Stimulated activated CD4-positive, alpha-beta T cell treated with anti-CD3 and anti-CD28 coated beads, Interleukin-15, amount 100 ng/mL, for 48 hours (primary cell): ENCODE measurements at places on chromosomes 4 and X.

DNA sequence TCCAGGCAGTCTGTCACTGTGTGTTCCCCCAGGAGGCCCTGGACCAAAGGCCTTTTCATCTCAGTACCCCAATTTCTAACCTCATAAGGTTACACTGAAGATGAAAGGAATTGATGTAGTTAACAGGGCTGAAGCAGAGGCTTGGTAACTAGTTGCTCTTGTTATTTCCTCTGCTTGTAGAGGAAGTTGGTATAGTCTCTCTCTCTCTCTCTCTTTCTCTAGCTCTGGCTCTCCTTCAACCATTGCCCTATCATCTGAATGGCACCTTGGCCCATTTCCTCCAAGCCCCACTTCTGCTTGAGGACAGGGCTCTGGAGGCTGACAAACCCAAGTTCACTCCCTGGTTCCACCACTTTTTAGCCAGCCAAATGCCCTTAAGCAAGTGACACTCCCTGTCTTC is 96.1 kb downstream of the MAMLD1 start:
- no peak for DNase-seq

DNA sequence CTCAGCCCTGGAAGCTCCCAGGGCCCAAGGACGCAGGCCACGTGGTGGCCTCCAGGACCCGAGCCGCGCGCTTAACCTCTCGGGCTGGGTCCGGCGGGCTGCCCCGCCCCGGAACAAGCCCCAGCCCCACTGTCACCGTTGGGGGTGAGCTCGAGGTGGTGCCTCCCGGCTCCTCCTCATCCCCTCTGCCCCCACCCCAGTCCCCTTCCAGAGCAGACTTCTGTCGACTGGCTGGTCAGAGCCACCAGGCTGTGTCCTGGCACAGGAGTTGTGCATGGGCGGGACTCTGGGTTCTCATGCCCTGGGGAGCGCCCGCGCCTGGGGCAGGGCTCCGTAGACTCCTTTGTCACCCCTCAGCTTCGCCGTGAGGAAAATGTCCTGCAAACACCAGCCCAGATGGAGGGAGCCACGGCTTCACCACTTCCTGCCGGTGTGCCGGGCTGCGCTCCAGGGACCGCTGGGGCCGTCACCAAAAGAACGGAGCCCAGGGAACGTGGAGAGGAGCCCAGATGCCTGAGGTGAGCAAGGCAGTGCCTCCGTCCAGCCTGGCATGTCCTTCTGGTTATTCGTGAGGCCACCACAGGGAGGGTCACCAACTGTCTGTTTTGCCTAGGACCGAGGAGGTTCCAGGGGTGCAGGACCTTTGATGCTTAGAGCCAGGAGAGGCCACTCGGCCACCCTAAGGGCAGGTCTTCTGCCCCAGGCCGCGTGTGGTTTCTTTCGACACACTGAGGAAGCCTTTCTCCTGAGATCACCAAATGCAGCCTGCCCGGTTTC is 7.1 kb upstream of the RGS12 start:
- no peak for DNase-seq

GRCh38 chr4:92399032-92399431 is 95.3 kb downstream of the GRID2 start:
- no peak for DNase-seq

DNA sequence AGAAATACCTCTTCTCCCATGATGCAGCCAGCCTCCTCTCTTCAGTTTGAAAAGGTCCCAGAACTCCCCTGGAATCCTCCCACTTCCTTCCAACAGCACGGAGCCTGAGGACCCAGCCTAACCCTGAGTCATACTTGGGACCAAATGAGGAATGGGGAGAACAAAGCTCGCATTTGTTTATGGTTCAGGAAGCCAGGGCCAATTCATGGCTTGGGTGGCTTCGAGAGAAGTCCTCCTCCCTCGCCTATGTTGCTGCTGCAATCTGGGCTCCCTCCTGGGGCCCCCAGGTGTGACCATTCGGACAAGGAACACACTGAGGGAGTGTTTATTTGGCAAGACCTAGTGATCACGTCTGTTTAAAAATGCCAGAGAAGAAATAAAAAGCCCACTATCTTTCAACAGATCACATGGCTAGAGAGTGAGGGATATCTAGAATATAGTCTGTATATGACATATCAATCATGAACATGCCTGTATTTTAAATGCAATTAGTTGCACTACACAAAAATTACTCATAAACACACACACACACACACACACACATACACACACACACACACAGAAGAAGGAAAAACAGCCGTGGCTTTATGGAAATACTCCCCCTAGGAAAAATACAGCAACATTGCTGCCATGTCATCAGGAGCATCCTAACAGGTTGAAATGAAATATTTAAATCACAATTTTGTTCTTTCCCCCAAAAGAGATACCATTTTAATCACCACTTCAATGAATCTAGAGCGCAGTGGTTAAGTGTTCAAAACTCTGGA is 155.7 kb upstream of the MAP3K15 start:
- DNase-seq: no peak

- DNase-seq: no peak
Observed at GRCh38 chrX:55787063-55787462, 69.5 kb downstream of the RRAGB start.

DNA sequence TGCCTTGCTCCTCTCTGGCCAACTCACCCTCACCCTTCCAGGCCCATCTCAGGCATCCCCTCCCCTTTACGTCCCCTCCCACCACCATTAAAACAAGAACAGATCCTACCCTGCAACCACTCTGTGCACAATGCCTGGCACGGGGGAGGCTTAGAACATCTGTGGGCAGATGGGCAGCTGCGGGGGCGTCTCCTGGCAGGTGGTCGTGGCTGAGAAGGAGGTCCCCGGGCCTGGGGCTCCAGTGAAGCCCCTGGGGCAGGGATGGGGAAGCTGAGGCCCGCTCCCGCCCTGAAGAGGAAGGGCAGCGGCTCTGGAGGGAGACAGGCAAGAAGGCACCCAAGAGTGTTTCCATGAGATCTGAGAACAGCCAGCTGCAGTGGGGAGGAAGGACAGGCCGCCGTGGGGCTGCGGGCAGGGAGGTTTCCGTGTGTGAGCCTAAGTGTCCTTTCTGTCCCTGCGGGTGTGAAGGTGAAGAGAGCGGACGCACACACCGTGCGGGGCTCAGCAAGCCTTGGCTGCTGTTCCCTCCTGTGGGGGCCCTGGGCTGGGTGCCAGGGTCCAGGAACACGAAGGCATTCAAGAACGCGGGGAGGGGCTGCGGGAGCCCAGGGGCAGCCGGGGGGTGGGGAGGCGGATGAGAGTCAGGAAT is 7.8 kb upstream of the TBC1D14 start:
- DNase-seq: no peak

DNA sequence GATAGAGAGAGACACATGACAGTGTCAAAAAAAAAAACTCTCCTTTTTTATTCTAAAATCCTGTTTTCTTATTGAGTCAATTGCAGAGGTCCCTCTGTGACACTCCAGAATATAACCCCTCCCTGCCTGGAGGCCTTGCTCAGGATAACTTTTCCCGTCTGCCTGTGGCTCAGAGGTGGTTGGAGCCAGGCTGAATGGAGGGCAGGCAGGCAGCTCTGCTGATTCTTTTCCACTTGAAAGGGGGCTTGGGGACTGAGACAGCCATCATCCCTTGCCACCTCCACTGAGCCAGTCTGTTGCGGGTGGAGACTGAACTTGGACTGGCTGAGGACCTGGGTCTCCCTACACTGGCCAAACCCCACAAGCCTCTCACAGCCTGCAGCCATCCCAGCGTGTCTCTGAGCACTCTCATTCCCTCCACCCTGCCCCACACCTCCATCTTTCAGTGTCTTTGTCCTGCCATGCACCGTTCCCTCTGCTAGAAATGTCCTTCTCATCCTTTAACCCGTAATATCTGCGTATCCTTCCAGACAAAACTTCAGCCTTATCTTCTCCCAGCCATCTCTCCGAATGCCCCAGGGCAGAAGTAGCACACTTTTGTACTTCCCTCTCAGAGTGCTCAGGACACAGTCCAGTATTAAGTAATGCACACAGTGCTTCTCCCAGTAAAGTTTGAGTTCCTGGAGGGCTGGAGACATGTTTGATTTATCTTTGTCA is 139.9 kb downstream of the CHIC2 start:
- DNase-seq: no peak

GRCh38 chrX:69277369-69277990 is 112.2 kb upstream of the PJA1 start:
- no peak for DNase-seq

DNA sequence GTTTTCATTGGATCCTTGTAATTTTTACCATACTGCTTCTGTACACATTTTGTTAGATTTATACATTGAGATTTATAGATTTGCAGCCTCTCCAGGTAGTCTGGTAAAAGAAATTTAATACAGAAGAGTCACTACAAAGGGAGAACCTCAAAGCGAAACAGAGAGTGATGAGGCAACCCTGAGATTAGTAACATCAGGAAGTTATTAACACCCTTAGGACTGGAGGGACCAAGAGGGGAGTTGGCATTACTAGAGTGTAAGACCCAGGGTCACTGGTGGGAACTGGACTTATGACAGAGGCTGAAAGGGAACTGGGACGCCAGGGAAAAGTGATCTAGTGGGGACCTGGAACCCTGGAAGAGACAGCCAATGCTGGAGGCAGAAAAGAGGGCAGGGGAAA is 20.6 kb upstream of the MAML3 start:
- DNase-seq: no peak

DNA sequence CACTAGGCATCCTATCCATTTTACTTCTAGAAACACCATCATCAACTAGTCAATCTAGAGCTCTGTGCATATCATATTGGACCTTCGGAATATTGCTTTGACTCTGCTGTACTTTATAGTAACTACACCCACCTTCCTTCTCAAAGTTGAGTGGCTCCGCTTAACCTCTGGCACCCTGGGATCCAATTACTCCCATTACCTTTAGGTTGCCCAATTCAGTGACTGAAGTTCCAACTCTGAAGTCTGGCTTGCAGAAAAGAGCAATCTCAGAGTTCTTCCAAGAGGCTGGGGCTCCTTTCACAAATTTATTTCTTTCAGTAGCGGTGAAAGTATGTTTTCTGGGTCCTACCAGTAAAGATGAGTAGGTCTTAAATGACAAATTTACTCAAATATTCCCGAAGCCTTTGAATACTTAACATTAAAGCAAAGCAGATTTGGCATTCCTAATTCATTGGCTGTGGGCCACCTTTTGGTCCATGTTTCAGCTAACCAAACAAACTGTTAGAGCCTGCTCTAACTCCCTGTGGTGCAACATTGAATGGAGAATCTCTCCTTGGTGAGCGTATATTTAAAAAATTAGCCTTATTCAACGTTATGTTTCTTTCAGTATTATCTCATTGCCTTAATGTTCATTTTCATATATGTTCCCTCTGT is 1215.8 kb downstream of the RAPGEF2 start:
- DNase-seq: no peak

DNA sequence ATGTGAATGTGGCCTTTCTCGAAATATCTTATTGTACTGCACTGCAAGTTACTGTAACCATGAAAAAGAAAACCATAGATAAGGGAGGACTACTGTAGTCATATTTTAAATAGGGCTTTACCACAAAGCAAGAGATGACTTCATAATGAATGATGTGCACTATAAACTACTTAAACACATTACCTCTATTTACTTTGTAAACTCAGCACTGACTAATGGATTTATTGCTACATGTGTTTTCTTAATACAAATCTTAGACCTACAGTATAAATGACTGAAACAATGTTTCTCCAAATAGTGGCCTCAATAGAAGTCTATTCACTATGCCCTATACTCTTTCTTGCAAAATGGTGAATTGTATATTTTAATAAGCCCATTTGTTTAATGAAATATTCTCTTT is 61.1 kb downstream of the HDX start:
- no peak for DNase-seq

- no peak for DNase-seq
Observed at GRCh38 chr4:144509088-144510015, 136.6 kb upstream of the HHIP start.

GRCh38 chr4:167581449-167581965 is 347.2 kb upstream of the SPOCK3 start:
- no peak for DNase-seq

GRCh38 chrX:43666311-43666912 is 10.3 kb downstream of the MAOA start:
- no peak for DNase-seq

GRCh38 chr4:157824021-157824420 is 348.8 kb downstream of the GASK1B start:
- DNase-seq: no peak

DNA sequence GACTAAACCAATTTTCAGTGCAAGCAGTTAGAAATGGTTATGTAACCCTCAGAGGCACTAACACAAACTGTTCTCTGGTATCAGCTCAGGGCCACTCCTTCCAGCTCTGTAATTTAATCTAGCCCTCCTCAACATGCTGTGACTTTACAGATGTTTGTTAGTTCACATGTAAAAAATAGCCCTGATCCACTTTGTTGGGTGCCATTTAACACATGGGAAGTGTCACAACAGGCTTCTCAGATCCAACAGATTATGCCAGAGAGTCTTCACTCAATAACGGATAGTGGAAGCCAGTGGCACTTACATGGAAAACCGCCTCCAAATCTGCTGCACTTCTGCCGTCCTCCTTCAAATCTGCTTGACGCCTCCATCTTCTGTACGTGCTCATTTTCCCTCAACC is 51.6 kb downstream of the ATP8A1 start:
- no peak for DNase-seq

GRCh38 chr4:168129046-168129772 is 36.9 kb downstream of the ANXA10 start:
- DNase-seq: no peak

DNA sequence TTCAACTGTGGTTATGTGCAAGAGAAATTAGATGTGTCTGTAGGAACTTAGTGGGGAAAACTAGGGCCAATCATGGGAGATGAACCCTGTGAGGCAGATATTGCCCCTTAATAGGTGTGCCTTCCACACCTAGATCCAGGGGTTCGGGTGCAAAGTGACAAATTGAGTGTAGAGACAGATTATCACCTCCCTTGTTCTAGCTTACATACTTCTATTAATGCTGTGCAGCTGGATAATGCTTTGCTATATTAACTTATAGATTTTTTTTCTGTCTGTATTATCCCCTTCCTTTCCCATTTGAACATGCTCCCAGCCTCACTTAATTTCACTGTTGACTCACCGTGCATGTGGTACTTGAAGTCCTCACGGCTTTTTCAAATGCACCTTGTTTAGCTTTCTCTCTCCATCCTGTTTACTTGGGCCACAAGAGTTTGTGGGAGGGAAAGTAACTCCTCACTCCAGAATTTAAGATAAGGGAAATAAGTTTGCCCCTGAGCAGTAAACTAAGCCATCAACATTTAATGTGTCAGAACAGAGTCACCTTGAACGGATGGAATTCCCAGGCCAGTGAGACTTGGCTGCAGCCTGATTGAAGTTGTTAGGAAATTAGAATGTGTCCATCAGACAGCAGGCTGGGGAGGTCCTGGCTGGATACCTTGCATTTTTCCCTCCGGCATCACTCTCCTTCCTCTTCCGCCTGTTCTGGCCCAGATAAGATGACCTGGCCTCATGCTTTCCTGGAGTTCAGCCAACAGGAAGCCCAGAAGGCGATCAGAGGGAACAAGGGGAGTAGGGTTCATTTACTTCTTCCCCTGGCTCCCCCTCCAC is 478.4 kb downstream of the BCOR start:
- no peak for DNase-seq
